ENCODE measurements at places on chromosomes 3 and 15. TPM values are rescaled to one million over a fixed set of nuclear protein-coding genes. Genes with fewer than 3 reads are reported as not detected.

DNA sequence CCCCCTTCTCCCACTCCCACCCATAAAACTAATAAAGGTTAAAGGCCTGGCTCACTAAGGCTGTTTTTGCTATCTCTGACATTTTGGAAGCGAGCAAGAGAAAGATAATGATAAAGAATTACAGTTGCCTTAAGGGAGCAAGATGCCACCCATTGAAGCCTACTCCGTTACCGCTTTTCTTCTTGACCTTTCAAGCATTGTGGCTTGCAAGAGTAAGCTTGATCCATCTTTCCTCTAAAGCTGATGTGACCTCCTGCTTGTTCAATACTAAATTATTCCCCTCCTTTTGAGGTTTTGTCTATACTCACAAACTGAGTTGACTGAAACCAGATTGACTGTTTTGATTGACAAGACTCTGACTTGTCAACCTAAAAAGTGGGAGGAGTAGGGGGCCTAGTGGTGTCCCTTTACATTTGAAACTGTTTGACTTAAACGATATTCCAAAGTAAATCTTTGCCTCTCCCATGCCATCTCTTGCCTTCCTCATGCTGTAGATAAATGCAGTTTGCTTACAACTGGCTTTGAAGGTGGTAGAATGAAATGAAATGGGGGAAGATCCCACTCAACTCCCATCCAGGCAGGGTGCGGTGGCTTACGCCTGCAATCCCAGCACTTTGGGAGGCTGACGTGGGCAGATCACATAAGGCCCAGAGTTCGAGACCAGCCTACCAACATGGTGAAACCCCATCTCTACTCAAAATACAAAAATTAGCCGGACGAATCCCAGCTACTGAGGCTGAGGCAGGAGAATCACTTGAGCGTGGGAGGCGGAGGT is 8.0 kb downstream of the TRIM71 start:
- H3K36me3 ChIP-seq, result no peaks in the 10 kb centered on the region
- no peak for DNase-seq
- no peak overlapping the region for H3K4me3 ChIP-seq
- peaks cover 43% of the 10 kb centered on the region for H3K27me3 ChIP-seq
- H3K27ac ChIP-seq, result no peak overlapping the region

- no peak overlapping the region for H3K4me3 ChIP-seq
- no peak for DNase-seq
Measured at GRCh38 chr3:149118724-149119123, 10.7 kb upstream of the HPS3 start.

The ETV5 gene
- 0.70 TPM for total RNA-seq

The NSMCE3 gene
- 29.1 TPM for total RNA-seq

The GXYLT2 gene
- 0.10 TPM for total RNA-seq
